NCI-H146 (cell line): ENCODE measurements at places on chromosomes 5 and 9.

DNA sequence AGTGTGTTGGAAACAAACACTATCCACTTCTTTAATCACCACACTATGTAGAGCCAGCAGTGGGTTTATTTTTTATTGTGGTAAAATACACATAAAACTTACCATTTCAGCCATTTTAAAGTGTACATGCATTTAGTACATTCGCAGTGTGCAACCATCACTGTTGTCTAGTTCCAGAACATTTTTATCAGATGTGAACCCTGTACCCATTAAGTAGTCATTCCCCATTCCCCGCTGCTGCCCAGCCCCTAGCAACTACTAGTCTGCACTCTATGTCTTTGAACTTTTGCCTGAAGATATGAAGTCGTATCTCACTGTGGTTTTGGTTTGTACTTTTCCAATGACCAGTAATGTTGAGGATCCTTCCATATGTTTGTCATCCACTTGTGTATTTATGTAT is 30.2 kb upstream of the F2R start:
- no peak for DNase-seq

GRCh38 chr5:148645527-148645926 is 8.8 kb downstream of the HTR4 start:
- DNase-seq = no peak

GRCh38 chr5:112694853-112695709 is 42.6 kb upstream of the APC start:
- no peak for DNase-seq

DNA sequence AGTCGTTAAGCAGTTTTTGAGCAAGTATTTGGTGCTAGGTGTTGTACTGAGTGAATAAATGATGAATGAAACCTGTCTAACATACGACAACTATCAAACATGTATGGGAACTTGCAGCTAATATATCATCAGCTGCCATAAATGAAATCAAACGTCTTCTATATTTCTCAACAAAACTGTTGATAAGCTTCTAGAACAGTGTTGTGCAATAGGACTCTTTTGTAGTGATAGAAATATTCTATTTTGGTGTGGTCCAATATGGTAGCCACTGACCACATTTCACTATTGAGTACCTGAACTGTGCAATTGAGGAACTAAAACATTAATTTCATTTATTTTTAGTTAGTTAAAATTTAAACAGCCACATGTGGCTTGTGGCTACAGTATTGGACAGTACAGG is 16.3 kb upstream of the FYB1 start:
- no peak for DNase-seq
